Stimulated activated CD4-positive, alpha-beta T cell treated with anti-CD3 and anti-CD28 coated beads, TNF-alpha, amount 100 ng/mL, for 1 hour (primary cell): ENCODE measurements at places on chromosomes 12 and 14.

GRCh38 chr12:62537551-62537950, 70.9 kb downstream of the MON2 start:
- no peak for DNase-seq

- DNase-seq, result no peak
These were observed 2.6 kb downstream of the WNK1 start for GRCh38 chr12:754851-755562.

GRCh38 chr14:95452893-95453712, 63.3 kb downstream of the SYNE3 start:
- no peak for DNase-seq

DNA sequence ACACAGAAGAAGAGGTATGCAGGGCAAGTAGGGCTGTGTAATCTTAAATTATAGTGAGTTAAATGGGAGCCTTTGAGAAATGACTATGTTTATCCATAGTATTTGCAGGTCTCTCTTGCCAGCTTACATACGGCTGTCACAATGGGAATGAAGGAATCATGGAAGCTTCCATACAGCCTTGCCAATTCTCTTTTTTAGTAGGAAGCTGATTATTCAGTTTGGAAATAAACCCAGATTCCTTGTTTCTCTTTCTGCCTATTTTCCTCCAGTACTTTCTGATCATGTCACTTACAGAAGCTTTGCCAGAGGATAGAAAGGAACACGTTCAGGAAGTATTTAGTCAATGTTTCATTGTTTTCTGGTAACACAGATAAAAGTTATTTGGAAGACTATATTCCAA, 217.4 kb upstream of the DIO2 start:
- DNase-seq, result no peak

GRCh38 chr14:76306131-76306530, 69.8 kb upstream of the ESRRB start:
- no peak for DNase-seq

GRCh38 chr14:89540830-89541470, 123.9 kb upstream of the FOXN3 start:
- no peak for DNase-seq

DNA sequence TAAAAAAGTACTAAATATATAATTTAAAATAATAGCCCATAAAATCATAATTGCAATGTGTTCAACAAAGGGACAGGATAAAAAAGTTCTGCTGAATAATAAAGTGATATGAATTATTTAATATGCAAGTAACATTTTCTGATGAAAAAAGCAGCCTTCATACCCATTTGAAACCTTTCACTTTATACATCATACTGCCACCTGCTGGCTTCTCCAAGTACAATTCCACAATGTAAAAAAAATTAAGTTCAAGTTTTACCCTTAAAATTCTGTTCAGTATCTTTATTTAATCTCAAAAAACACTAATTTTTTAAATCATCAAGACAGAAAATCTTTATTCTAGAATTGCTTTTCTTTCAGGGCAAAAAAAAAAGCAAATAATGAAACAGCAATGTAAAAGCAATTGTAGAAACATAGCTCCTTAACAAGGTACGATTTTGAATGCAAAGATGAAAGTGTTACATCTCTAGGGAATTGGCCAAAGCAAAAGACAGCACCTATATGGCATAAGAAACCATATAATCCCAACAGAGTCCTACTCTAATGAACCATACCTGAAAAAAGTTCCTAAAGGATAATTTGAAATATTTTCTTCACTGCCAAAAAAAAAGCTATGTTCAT, 15.0 kb downstream of the MDM1 start:
- no peak for DNase-seq

DNA sequence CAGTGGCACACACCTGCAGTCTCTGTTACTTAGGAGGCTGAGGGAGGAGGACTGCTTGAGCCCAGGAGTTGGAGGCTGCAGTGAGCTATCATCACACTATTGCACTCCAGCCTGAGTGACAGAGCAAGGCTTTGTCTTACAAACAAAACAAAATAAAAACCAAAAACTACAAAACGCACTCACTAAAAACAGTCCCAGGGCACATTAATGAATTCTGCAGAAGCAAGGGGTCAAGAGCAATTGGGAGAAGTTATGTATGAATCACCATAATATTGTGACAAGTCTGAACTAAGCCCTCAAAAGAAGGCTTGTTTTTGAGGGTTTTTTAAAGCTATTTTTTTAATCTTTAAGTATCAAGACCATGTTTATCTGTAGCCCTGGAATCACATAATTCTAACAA, 201.1 kb downstream of the MED13L start:
- no peak for DNase-seq

GRCh38 chr12:16636435-16637055, 30.6 kb upstream of the LMO3 start:
- no peak for DNase-seq

- DNase-seq, result no peak
These were observed 109.3 kb upstream of the MYF6 start for GRCh38 chr12:80598004-80598606.

DNA sequence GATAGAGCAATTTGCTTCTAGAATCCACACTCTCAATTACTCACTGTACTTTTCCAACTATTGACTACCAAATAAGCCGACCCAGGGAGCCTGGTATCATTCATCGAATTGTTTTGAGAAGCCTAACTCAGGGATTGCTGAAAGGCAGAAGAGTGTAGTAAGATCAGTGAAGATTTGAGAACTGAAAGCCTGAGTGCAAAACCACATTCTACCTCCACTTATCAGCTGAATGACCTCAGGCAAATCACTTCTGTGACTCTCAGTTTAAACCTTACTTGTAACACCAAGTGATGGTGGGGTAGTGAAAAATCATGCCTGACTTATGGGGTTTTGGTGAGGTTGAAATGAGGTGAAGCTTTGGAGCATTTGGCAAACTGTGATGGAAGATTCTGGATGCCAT, 126.1 kb upstream of the MAX start:
- no peak for DNase-seq

DNA sequence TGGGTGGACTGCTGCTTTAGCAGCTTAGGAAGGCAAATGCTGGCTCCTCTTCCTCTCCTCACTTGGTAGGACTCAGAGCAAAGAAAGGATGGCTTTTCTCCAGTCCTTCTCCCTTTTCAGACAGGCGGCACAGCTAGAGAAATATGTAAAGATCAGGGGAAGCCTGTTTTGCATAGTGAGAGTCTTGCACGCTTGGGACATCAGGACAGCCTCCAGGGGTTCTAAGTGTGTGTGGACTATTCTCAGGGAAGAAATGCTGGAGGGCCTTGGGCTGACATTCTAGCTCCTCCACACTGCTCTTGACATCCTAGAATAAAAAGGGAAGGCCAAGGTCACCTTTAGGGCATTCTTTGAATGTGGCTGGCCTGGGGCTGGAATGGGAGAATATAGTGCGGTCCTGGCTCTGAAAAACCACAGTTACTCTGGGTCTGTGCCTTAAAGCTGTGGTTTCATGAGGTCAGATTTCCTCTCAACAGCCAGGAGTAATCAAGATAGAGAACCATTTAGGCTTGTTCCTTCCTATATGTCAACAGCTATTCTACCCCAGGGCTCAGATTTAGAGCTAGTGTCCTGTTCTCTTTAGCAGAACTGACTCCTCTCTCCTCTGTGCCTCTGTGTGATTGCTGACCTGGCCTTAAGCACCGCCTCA, 24.3 kb downstream of the CMA1 start:
- no peak for DNase-seq

DNA sequence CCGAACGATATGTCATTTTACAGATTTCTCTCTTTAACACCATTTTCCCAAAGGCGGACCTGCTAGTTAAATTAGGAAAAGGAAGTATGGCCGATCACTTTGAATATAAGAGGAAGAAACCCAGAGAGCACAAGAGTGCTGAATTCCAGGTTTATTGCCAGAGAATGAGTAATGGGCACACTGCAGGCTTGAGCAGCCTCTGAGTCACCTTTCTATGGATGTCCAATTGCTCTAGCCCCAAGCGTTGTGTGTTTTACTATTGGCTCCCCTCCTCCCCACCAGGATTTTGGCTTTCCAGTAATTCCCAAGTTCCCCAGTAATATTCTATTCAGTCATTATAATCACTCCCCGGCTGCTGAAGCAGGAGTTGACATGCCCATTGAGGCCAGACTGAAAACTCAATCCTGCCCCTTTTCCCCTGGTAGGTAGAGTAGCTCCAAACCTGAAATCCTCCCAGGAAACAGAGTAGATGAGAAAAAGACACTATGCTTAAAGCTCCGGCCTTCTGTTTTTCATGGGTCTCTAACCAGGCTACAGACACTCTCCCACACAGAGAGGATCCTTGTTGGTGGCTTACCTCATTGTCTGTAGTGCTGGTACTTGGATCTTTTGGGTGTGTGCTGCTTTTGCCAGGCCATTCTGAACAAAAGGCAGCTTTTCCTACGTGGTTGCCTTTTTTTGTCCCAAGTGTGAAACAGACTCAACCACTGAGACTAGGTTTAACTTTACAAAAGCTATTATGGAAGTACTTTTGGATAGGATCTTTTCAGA, 704.3 kb upstream of the FLRT2 start:
- DNase-seq, result no peak

GRCh38 chr14:71103662-71104484, 196.6 kb downstream of the PCNX1 start:
- no peak for DNase-seq

GRCh38 chr12:22051114-22051698, 5.2 kb downstream of the CMAS start:
- DNase-seq, result no peak

- no peak for DNase-seq
These were observed 9.5 kb downstream of the ACIN1 start for GRCh38 chr14:23085458-23085857.

DNA sequence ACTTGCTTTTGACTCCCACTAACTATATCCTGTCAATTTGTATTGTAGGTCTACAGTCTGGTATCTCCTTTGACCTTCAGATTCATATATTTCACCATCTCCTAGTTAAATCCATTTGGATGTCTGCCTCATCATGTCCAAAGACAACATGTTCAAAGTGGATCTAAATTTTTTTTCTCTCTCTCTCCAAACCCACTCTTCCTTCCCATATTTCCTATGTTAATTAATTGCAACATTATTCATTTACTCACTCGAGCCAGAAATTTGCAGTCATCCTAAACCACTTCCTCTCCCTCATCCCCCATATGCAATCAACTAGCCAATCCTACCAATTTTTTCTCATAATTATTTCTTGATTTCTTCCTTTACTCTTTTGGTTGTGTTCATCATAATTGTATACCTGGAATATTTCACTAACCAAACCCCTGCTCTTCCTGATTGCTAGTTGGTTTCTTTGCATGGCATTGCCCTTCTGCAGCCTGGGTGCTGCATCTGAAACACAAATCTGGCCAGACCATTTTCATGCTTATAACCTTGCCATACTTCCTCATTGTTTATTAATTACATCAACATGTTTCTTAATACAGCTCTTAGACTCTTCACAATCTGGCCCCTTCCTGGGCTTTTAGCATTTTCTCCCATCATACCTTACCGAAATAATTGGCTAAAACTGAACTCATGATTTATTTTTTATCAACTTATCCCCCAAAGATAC, 442.2 kb downstream of the ADAMTS20 start:
- no peak for DNase-seq

DNA sequence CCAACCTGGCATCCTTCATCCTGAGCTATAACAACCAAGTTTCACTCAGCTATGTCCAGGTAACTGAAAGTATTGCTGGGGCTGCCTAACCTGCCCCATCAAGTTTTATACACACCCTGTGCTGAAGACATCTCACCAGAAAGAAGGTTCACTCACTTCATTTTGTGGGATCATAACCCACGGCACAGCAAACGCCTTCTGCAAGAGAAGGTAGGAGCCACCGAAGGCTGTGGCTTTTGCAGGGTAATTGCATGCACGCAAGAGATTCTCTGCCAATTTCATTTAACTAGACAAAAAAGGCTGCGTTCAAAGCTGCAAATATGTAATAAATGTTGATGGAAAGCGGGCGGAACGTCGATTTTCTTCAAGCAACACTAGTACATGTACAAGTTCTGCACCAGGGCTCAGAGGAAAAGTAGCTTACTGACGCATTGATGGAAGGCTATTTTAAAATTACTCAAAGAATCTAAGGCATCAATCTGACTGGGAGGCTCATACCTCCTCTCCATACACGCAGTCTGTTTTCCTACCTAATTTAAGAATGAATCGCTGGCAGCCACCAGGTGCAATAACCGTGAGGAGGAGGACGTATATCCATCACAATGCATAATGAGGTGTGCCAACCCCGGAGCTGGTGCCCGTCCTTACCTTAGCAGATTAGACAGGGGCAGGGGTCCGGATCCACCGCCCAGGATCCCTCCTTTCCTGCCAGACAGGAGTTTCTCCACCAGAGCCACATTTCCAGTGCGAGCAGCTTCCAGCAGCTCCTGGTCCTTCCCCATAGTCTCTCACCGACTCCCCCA, 1.1 kb downstream of the ANKS1B start:
- DNase-seq, result no peak

GRCh38 chr14:65860956-65861611, 448.6 kb downstream of the FUT8 start:
- DNase-seq, result no peak

DNA sequence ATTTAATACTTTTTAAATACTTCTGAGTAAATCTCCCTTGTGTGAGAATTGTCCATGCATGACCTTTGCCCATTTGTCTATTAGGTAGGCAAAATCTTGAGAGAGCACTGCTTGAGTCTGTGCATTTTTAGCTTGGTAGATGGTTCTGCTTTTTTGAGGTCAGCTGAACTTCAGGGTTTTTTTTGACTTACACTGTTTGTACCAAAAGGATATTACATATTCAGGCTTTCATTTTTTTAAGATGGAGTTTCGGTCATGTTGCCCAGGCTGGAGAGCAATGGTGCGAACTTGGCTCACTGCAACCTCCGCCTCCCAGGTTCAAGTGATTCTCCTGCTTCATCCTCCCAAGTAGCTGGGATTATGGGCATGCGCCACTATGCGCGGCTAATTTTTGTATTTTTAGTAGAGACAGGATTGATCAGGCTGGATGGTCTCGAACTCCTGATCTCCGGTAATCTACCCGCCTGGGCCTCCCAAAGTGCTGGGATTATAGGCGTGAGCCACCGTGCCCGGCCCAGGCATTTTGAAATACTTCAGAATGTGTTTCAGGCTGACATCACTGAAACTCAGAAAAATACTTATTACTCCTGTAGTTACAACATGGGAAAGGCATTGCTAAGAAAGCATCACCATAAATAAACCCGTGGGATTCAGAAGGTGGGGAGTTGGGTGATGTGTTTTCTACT, 11.1 kb downstream of the RASSF3 start:
- DNase-seq, result no peak

DNA sequence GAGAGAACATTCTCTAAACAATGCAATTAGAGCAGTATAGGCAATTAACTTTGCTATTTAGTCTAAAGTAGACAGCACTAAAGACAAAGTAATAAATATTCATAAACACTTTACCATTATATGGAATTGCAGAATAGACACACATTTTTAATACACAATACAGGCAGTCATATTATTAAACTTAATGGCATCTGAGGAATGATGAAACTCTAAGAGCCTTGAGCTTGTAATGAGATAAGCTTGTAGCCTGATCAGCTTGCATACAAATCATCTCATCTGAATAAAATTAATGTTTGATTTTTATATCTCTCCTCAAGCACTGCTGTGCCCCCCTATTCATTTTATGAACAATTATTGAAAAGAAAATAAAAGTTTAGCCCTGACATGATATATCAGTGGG, 107.6 kb downstream of the MGAT4C start:
- DNase-seq, result no peak

GRCh38 chr14:104100171-104101085, 14.9 kb downstream of the ASPG start:
- DNase-seq, result no peak
